Tibial artery (tissue), 4 donors: ENCODE measurements at places on chromosomes 1 and 21.

GRCh38 chr1:29285771-29286170 lies 49.4 kb downstream of the PTPRU start:
- no peak for DNase-seq

- DNase-seq: no peak
These were observed 53.6 kb upstream of the CTPS1 start for GRCh38 chr1:40925834-40926410.

DNA sequence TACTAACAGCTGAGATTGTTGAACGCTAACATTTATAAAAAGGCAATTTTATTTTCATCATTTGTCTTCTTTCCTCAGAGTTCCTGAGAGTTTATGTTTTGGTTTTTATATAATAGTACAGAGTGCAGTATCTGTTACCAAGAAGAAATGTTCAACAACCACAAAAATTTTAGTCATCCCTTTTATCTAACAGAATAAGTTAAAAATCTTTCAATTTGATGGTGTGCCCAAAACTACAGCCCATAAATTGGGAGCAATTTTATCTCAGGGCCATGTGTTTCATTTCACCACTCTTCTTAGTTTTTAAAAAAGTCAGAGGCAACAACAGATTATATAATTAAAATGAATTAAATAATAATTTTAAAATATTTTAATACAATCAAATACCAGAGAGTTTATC lies 37.1 kb downstream of the NEXN start:
- no peak for DNase-seq

DNA sequence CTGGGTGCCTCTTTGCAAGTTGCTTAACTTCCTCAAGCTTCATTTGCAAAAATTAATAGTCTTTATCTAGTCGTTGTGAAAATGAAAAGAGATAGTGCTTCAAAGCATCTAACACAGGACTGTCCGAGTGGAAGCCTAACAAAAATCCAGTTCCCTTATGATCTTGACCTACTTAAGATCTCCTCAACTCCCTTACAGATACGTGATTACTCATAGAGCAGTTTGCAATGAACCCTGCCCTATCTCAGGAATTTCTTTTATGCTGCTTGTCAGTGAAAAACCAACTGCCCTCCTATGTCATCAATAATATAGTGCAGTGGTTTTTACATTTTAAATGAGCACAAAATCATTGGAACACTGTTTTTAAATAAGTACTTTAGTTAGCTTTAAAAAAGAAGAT lies 314.3 kb downstream of the BACH1 start:
- no peak for DNase-seq

DNA sequence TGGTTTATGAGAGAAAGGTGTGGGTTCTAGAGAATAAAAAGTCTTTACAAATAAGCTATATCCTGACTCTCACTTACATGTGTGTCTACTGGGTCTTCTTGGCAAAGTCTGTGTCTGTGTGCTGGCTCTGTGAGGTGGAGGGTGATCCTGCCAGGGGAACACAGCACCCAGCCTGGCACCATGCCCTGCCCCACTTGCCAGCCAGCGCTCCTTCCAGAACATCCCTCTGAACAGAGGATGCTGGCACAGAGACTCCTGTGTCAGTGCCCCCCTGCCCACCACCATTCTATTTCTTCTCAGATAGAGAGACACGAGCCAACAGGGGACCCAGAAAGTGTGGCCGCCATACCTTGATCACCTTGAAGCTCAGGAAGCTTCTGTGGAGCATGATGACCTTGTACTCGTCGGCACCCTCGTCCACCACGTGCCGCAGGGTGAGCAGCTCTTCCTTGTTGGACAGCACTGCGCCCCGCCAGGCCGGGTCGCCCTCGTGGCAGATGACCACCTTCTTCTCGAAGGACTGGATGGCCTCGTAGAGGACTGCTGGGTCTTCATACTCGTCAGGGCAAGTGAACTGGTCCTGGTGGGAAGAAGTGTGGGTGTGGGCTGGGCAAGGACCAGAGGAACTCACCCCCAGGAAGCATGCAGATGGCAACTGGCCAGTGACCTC lies 49.7 kb downstream of the NTPCR start:
- no peak for DNase-seq

DNA sequence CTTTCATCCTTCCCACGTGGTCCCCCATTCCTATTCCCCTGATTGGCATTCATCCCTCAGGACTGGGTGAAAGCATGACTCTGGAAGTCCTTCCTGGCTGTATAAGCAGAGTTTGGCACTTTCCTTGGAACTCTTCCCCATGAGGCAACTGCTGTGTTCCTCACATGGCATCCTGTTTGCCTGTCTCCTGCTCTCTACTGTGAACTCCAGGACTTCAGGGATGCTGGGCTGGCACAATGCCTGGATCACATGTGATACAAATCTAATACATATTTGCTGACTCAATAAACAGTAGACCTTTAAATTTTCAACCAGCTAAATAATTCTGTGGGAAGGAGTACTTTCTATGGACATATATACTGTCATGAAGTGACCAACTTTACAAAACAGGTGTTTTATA lies 46.8 kb upstream of the EDEM3 start:
- no peak for DNase-seq

- DNase-seq: no peak
These were observed 34.6 kb downstream of the TNR start for GRCh38 chr1:175708787-175709186.

- DNase-seq: no peak
These were observed 150.8 kb upstream of the PTGFR start for GRCh38 chr1:78340006-78340405.

DNA sequence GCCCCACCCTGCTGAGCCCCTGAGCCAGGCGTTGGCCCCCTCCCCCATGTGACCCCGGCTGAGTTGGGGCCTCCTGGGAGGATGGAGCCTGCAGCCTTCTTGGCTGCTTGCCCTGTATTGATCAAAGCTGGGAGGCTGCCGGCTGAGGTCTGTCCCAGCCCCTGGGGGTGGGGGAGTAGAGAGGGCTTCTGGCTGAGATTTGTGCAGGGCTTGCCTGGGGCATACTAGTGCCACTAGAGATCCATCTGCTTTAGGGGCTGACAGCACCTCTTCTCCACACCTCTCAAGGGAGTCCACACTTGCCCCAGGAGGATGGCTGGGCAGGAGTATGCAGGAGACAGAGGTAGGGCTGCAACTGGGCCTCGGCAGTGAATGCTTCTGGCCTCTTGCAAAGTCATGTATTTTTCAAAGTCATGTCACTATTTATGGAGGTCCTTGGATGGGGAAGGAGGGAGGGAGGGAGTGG lies 53.6 kb upstream of the SSBP3 start:
- DNase-seq: no peak

- DNase-seq: no peak
These were observed 485.4 kb upstream of the USP24 start for GRCh38 chr1:55700359-55701130.

- DNase-seq: no peak
These were observed 3.9 kb downstream of the FNDC7 start for GRCh38 chr1:108716437-108717230.

DNA sequence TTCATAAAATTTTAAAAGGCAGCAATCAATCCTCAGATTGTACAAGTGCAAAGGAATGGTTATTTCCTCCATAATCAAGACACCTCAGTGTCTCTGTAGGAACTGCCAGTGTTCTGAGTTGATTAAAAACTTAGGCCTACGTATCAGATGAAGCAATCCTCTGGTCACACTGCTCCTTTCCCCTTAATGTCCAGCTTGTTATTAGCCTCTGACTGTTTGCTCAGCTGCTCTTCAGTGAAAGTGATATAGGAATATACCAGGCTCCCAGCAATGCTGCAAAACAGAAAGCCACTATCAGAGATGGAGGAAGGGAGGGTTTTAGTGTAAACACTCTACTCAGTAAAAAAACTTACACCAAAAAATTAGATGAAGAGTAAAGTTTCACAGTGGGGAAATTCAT lies 49.8 kb downstream of the SLC35D1 start:
- no peak for DNase-seq

GRCh38 chr1:237383791-237384190 lies 341.8 kb downstream of the RYR2 start:
- DNase-seq: no peak

- DNase-seq: no peak
These were observed 53.9 kb downstream of the GABPA start for GRCh38 chr21:25788677-25789076.

- DNase-seq: no peak
These were observed 134.8 kb downstream of the SETD4 start for GRCh38 chr21:35925497-35925896.

DNA sequence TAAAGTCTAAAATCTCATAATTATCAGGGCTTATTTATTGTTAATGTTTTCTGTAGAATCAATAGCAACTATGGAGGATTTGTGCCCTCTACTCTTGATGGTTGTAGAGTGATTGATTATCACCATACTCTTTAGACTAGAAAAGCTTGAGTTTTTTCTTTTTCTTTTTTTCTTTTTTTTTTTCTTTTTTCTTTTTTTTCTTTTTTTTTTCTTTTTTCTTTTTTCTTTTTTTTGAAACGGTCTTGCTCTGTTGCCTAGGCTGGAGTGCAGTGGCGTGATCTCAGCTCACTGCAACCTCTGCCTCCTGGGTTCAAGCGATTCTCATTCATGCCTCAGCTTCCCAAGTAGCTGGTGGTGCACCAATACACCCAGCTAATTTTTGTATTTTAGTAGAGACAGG lies 29.7 kb downstream of the TOR1AIP1 start:
- no peak for DNase-seq

GRCh38 chr21:28671549-28672195 lies 321.0 kb downstream of the LTN1 start:
- DNase-seq: no peak

DNA sequence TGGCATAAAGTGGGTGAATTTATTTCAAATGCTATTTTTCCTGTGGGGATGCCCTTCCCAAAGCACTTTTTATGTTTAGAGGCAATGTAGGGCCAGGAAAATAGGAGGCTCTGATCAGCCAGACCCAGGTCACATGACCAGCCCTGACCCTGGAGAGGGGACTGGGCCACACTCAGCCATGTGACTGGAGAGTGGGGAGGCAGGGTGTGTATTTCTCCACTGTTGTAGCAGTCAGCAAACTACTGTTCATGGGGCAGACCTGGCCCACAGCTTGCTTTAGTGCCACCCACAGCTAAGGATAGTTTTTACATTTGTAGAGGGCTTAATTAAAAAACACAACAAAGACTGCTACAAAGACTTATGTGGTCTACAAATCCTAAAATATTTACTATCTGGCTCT lies 153.8 kb downstream of the ACTL8 start:
- peak; percentile 42 for DNase-seq

GRCh38 chr1:244231572-244232315 lies 180.7 kb downstream of the ZBTB18 start:
- DNase-seq: no peak

GRCh38 chr1:10014016-10014415 lies 17.0 kb downstream of the RBP7 start:
- no peak for DNase-seq

- DNase-seq: no peak
These were observed 14.1 kb upstream of the TNR start for GRCh38 chr1:175757381-175758015.

GRCh38 chr1:185427264-185427663 lies 110.2 kb upstream of the IVNS1ABP start:
- no peak for DNase-seq
